ENCODE measurements at places on chromosomes 3 and 15. TPM values are rescaled to one million over a fixed set of nuclear protein-coding genes. Genes with fewer than 3 reads are reported as not detected.

- DNase-seq = no peak
- H3K36me3 ChIP-seq = no peaks in the 10 kb centered on the region
- no peak overlapping the region for H3K4me3 ChIP-seq
- H3K4me1 ChIP-seq = no peaks in the 10 kb centered on the region
- no peak overlapping the region for H3K27ac ChIP-seq
These were observed 604.1 kb downstream of the EDEM1 start for GRCh38 chr3:5791558-5791957.

DNA sequence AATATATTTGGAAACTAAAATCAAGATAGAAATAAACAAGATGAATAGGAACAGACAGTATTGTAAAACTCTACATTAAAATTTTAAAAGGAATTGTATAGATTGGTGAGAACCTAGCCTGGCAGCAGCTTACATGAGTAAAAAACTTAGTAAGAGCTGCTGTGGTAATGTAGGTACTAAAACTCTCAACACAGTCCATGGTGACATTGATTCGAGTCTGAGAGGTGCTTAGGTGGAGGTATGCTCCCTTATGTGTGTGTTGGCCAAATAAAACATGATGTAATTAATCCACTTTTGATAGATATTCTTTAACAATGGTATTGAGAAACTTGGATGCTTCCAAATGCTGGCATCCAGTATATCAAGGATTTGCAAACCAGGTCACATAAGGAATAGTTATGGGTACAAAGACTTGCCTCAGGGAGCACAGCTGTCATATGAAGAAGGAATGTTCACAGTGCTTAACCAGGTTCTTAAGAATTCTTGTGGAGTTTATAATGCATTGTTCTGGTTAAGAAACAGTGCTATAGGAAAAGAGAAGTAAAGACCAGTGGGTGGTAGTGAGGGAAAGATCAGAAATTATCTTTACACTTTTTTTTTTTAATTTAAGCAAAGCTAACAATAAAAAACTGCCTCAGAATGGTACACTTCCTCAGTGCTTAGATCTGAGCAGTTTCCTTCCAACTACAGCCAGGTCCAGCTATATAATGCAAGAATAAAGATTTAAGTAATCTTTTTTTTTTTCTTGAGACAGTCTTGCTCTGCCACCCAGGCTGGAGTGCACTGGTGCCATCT, 24.6 kb upstream of the IL20RB start:
- no peak for DNase-seq
- no peaks in the 10 kb centered on the region for H3K36me3 ChIP-seq
- peak overlapping the region; percentile 1 for H3K27ac ChIP-seq
- peaks cover 11% of the 10 kb centered on the region for H3K4me1 ChIP-seq
- no peak overlapping the region for H3K4me3 ChIP-seq

DNA sequence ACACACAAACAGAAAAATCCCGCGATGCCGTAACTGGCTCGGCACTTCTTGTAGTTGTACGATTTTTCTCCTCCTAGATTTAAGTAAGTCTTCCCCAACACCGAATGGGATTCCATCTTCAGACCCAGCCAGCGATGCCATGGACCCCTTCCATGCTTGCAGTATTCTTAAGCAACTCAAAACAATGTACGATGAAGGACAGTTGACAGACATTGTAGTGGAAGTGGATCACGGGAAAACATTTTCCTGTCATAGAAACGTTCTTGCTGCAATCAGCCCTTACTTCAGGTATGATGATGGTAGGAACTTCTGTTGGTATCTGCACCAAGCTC, 763 bp downstream of the KBTBD8 start:
- no peaks in the 10 kb centered on the region for H3K36me3 ChIP-seq
- H3K27me3 ChIP-seq = no peaks in the 10 kb centered on the region
- H3K4me3 ChIP-seq = peak overlapping the region; percentile 94
- H3K4me1 ChIP-seq = no peaks in the 10 kb centered on the region
- H3K27ac ChIP-seq = peak overlapping the region; percentile 77

- no peaks in the 10 kb centered on the region for H3K27me3 ChIP-seq
- no peak overlapping the region for H3K4me3 ChIP-seq
- no peak for DNase-seq
- no peak overlapping the region for H3K27ac ChIP-seq
- H3K4me1 ChIP-seq = no peaks in the 10 kb centered on the region
These were observed 9.3 kb downstream of the VEPH1 start for GRCh38 chr3:157493627-157494550.

DNA sequence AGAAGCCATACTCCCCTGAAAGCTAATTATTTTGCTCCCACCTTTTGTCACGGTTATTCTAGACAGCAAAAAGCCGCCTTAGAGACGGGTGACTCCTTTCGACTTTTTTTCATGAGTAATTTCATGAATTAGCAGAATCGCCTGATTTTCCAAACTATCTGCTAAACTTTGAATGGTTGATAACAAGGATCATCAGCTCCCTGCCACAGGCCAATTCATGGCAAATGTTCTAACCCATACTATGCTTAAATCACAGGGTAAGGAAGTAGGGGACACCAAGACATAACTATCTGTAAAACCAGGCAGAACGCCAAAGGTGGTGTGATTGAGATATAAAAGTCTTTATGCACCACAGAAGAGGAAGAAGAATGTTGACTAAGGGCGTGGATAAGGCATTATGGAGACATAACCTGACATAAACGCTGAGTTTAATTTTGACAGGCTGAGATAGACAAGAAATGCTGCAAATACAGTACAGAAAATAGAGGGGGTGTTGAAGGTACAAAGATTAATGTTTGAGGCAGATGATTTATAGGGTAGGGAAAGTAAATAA, 891 bp upstream of the DMXL2 start:
- peak overlapping the region; percentile 85 for H3K27ac ChIP-seq
- no peaks in the 10 kb centered on the region for H3K36me3 ChIP-seq
- H3K4me1 ChIP-seq = no peaks in the 10 kb centered on the region
- H3K27me3 ChIP-seq = no peaks in the 10 kb centered on the region
- DNase-seq = peak; percentile 89
- peak overlapping the region; percentile 82 for H3K4me3 ChIP-seq

- no peaks in the 10 kb centered on the region for H3K4me1 ChIP-seq
- H3K36me3 ChIP-seq = no peaks in the 10 kb centered on the region
- H3K27me3 ChIP-seq = no peaks in the 10 kb centered on the region
- H3K27ac ChIP-seq = peak overlapping the region; percentile 81
- peak overlapping the region; percentile 85 for H3K4me3 ChIP-seq
These were observed 1.4 kb downstream of the PLEKHO2 start for GRCh38 chr15:64842986-64843561.

- H3K27ac ChIP-seq = no peak overlapping the region
- no peaks in the 10 kb centered on the region for H3K36me3 ChIP-seq
- H3K4me1 ChIP-seq = no peaks in the 10 kb centered on the region
- no peaks in the 10 kb centered on the region for H3K27me3 ChIP-seq
- no peak for DNase-seq
These were observed 12.0 kb downstream of the TEX55 start for GRCh38 chr3:119157971-119158370.

DNA sequence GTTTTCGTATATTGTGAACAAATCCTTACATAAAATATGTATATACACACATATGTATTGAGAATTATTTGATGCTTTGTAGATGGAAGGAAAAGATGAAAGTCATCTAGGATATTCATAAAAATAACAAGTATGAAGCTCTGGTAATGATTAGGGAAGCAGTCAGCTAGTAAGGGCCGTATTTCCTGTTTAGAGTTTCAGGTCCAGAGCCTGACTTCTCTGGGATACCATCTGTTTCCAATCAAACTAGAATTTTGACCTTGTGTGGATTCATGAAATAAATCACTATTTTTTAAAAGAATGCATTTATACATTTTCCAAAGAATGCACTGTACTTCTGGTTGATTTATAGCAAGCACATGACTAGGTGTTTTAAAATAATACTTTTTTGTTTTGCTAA, 156.1 kb upstream of the CGNL1 start:
- no peaks in the 10 kb centered on the region for H3K36me3 ChIP-seq
- no peak overlapping the region for H3K27ac ChIP-seq
- H3K4me3 ChIP-seq = no peak overlapping the region
- H3K4me1 ChIP-seq = no peaks in the 10 kb centered on the region
- no peak for DNase-seq

- H3K36me3 ChIP-seq = no peaks in the 10 kb centered on the region
- no peaks in the 10 kb centered on the region for H3K27me3 ChIP-seq
- H3K27ac ChIP-seq = no peak overlapping the region
- H3K4me3 ChIP-seq = no peak overlapping the region
- no peaks in the 10 kb centered on the region for H3K4me1 ChIP-seq
These were observed 152.1 kb downstream of the PDE8A start for GRCh38 chr15:85133709-85134108.

DNA sequence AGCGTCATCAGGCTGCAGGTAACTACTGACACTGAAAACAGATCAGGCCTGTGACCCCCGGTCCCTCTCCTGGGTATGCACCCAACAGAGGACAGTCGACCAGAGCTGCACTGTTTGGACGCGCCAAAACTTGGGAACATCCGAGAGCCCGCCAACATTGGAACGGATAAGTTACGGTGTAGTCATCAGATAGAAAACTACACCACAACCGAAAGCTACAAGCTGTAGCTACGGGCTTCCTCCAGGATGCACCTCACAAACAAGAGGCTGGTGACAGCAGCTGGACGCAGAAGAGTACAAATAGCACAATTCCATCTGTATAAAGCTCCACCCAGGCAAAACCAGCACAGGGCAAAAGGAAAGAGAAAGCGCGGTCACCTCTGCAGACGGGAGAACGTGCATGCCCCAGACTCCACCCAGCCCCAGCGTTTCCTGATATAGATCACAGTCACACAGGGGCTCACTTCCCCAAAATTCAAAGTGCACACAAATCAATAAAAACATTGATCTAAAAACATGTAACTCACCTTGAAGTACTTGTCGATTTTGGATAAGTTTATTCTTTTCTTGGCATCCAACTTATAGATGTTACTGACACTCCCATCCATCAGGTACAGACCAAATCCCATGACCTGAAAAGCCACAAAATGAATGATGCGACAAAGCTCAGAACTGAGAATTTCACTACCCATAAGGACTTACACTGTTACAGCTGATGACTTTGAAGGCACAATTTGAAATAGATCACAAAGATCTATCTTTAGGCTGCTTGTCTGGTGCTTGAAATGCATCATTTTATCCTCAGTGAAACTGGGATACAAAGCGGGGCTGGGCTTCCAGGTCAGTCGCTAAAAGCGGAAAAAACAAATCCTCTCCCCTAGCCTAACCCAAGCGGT, 43.3 kb downstream of the CYFIP1 start:
- no peak for DNase-seq
- no peaks in the 10 kb centered on the region for H3K27me3 ChIP-seq
- H3K4me1 ChIP-seq = no peaks in the 10 kb centered on the region
- no peak overlapping the region for H3K27ac ChIP-seq
- no peaks in the 10 kb centered on the region for H3K36me3 ChIP-seq
- no peak overlapping the region for H3K4me3 ChIP-seq

DNA sequence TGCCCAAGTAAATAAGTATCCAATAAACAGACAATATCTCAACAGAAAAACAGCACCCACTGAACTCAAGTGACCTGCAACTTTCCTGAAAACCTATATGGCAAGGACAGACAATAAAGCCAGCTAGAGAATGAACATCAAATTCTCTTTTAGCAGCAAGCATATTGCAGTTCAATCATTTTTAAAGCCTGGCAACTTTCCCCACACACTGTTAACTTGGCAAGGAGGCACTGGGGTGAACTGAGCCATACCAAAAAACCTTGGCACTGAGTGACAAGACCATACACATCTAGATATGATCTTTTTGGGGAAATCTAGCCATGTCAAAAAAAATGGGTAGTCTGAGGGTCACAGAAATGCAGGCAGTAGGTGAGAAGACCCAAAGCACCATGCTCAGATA, 174.6 kb downstream of the STT3B start:
- H3K36me3 ChIP-seq = no peaks in the 10 kb centered on the region
- no peak overlapping the region for H3K27ac ChIP-seq

DNA sequence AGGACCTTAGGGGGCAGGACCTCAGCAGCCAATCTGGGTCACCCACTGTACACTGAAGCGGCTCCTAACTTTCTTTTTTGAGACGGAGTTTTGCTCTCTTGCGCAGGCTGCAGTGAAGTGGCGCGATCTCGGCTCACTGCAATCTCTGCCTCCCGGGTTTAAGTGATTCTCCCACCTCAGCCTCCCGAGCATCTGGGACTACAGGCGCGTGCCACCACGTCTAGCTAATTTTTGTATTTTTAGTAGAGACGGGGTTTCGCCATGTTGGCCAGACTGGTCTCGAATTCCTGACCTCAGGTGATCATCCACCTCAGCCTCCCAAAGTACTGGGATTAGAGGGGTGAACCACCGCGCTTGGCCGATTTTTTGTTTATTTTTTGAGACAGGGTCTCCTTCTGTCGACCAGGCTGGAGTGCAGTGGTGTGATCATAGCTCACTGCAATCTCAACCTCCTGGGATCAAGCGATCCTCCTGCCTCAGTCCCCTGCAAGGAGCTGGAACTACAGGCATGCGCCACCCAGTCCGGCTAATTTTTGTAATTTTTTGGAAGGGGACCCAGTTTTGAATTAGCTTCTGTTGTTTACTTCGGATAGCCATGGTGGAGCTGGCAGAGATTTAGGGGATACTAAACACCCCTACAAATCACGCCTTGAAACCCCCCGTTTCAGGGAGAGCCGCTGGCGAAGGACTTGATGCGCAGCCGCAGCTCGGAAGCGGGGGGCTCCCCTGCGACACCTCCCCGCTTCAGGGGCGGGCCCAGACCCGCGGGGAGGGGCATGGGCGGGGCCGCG, 1.5 kb upstream of the CLK3 start:
- H3K27ac ChIP-seq = peak overlapping the region; percentile 97
- H3K4me1 ChIP-seq = peaks cover 20% of the 10 kb centered on the region
- H3K36me3 ChIP-seq = no peaks in the 10 kb centered on the region
- DNase-seq = no peak
- H3K27me3 ChIP-seq = no peaks in the 10 kb centered on the region
- peak overlapping the region; percentile 99 for H3K4me3 ChIP-seq

DNA sequence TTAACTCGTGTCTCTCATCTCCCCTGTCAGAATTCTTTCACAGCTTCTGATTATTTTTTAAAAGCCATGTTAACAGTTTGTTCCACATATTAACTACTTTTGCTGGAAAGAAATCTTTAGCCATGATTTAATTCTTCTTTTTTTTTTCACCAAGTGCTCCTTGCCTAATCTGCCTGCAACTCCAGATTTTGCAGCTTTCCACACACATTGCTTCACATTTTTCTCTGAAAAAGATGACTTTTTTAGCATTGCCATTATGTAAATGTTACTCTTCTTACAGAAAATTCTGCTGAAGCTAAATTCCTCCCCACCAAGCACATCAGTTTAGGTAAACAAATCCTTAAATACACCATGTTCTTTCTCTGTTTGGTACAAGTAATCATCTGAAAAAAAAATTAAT, 23.4 kb upstream of the PPARG start:
- no peaks in the 10 kb centered on the region for H3K36me3 ChIP-seq
- no peak for DNase-seq
- no peaks in the 10 kb centered on the region for H3K4me1 ChIP-seq
- H3K27ac ChIP-seq = no peak overlapping the region
- H3K27me3 ChIP-seq = no peaks in the 10 kb centered on the region
- no peak overlapping the region for H3K4me3 ChIP-seq

TTC14 gene
- 26.0 TPM for total RNA-seq

FOXB1 gene
- total RNA-seq = not detected

GOLGA8M gene
- 0.44 TPM for total RNA-seq

SAMMSON gene
- not detected for total RNA-seq

Data from colonic mucosa (tissue), 4 donors.